ENCODE measurements at places on chromosomes 6 and 20. TPM values are rescaled to one million over a fixed set of nuclear protein-coding genes. Genes with fewer than 3 reads are reported as not detected.

DNA sequence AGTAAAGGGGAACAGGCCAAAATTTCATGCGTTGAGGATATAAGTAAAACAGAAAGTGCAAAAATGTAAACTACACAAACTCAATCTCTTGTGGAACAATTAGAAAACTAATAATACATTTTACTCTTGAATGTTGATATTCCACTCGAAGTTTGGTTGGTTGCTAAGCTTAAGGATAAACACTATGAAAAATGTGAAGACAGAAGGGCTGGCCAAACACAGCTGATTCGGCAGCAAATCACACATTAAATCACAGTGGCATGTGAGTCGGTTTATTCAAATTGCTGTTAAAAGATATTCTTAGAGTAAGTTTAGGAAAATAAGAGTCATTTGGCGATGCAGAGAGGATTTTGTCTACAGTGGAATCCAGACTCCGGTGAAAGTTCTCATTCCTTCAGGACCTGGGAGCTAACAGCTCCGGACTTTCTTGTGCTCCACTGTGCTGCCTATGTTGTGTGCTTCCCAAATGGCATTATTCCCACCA is 1.4 kb upstream of the EPM2A start:
- no peak for DNase-seq

DNA sequence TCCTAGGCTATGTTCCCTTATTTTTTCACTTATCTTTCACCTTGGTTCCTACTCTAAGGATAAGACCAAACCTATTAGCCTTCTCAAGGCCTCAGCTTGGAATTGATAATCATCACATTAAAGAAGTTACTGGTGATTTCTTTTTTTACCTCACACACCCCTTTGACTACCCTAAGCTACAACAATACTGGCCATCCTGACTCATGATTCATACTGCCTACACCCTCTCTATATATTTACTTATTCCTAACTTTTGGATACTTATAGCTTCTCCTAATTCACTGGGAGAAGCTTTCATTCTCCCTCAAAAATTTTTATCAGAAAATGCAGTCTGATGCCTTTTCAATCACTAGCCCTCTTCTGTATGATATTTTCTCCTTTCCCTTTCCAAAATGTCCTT is 256.1 kb downstream of the TBX18 start:
- DNase-seq = no peak

DNA sequence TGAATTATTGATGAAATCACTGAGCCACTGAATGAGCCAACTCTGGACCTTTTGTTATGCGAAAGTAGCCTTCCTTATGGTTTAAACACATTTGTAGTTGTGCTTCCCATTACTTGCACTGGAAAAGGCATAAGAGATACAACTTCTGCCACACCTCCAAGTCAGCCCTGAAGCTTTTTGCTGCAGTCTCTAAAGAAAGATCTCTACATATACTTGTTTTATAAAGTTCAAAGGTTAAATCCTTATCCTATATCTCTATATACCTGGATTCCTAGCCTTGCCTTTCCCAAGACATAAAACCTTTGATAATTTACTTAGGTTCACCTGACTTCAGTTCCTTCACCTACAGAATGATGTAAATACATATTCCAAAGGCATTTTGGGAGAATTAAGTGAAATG is 132.0 kb downstream of the PTPRK start:
- DNase-seq = no peak

GRCh38 chr6:108736832-108737231 is 111.4 kb upstream of the ARMC2 start:
- no peak for DNase-seq

GRCh38 chr20:49758781-49759180 is 45.1 kb upstream of the B4GALT5 start:
- no peak for DNase-seq

DNA sequence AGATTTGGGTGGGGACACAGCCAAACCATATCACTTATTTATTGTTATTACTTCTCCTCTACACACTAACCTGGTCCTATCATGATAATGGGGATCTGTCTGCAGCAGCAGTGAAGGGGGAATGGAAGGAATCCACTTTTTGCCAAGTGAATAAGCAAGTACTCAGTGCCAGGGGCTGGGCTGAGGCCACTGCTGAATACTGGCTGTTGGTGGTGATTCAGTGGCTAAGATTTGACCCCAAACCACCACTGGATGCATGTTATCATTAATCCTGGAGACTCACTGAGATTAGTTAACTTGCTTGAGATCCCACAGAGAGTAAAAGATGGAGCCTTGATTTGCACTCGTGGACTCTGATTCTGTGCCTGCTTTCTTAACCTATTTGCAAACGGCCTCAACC is 127.7 kb downstream of the TSHZ2 start:
- DNase-seq = no peak

DNA sequence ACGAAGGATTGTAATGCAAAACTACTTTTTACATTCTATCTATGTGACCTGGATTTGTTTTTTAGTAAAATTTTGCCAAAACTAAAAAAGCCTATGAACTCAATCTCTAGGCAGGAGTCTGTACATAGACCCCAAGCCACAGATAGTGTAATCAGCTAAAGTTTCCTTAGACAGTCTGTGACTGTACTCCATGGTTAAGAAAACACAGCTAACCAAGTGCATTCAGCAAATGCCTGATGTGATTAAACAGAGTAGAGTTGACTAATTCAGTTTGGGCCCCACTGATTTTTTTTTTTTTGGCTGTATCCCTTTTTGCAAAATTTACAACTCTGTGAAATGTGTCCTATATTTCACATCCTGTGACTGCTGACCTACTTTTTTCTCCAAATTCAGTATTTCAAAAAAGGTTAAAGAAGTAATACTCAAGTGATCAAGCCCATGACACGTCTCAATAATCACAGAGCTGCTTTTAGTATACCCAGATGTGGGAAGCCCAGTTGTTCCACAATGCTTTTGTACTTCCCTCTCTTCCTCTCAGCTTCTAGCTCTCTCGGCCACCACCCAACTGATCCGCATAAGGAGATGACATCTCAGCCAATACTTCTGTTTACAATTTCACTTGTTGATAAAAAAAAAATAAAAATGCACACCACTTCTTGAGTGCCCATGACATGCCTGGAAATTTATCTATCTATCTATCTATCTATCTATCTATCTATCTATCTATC is 108.8 kb upstream of the TBX18 start:
- DNase-seq = no peak

The OXT gene
- 1.8 TPM for total RNA-seq

DNA sequence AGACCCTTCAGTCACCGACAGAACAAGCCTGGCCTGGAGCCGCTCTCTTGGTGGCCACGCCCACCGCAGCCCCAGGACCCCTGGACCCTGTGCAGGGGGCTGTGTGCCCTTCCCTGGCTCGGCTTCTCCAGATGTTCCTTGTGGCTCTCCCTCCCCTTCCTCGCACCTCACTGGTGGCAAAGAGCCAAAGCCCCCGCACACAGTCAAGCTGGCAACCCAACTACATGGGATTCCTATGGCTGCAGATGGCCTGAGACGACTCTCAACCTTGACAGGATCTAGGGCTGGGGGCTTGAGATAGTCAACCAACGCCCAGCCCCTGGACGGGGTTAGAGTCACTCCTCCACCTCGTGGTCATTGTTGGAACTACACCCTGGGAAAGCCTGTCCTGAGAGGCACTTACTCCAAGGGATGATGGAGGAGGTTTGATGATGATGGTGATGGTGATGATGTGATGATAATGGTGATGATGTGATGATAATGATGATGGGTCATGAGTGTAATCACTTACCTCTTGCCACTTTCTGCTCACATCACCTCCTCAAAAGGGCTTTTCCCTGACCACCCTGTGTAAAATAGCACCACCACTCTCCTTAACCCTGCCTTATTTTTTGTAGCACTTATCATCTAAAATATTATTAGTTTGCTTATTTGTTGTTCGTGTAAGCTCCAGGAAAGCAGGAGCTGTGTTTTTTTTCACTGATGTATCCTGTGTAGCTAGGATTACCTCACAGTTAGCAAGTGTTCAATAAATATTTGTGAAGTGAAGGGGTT is 278.4 kb downstream of the LRFN2 start:
- no peak for DNase-seq

DNA sequence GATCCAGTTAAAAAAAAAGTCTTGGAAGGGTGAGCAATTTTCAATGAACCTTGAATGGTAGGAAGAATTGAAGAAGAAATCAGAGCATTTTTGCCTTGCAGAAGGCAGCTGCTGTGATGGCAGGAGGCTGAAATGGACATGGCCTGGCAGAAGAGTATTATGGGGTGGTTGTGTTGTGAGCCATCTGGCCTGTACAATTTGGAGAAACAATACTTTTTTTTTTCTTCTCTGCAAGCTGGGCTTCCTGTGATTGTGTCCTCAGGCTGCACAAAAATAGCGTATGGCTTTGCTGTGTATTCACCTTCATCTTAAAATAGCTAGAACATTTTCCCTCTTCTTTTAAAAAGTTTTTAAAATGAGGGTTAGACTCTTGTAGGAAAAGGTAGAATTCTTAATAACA is 21.4 kb downstream of the SYCP2L start:
- no peak for DNase-seq
